ENCODE measurements at places on chromosomes 11 and 22.
A peak's percentile ranks its signal among the peaks of the same experiment; 100 is the strongest.

DNA sequence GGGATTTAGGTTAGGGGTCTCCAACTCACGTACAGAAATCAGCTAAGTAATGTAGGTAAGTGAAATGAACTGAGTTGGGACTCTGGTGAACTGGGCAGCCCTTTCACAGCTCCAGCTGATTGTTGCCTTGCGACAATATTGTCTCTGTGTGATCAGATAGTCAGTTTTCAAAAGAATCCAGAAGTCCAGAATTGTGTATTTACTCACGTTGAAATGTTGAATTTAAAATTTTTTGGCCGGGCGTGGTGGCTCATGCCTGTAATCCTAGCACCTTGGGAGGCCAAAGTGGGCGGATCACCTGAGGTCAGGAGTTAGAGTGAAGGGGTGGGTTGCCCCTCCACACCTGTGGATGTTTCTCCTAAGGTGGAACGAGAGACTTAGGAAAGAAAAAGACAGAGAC lies 18.8 kb upstream of the WDR74 start:
- DNase-seq, result no peak

DNA sequence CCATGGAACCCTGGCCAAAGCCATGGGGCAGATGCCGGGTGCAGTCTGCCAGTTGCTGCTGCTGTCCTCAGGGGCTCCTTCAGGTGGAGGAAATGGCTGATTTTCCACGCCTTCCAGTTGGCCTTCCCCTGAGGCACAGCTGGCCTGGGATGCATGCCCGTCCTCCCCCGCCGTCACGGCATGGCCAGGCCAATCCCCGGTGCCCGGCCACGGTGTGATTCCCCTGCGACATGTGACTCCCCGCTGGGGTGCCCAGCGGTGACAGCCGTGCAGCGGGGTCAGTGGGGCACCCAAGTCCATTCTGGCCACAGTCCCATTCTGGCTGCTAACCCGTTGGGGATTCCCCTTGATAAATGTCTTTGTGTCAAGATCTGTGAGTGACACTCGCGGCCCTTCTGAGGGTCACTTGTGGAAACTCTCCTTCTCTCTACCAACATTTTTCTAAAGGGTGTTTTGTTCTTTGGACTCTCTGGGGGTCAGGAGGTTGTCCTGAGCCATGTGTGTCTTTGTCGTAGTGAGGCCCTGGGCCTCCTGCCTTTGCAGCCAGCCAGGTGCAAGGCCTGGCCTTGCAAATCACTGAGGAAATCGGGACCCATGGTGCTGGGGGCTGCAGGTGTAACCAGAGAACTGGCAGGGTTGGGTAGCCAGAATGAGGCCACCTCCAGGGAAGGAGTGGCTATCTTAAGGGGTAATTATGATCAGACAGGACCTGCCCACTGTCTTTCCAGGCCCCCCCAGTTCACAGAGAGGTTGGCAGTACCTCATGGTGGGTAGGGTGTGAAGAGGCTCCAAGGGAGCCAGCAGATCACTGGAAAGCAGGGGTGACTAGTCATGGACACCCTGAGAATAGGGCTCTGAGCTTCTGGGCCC lies 37.1 kb downstream of the KCNQ1OT1 start:
- DNase-seq, result no peak

- DNase-seq, result no peak
Measured at GRCh38 chr11:124759266-124760204, 2.6 kb downstream of the ESAM start.

- peak; percentile 29 for DNase-seq
Measured at GRCh38 chr11:84558085-84558905, 1068.8 kb downstream of the DLG2 start.

GRCh38 chr11:113436672-113437252 lies 38.4 kb downstream of the DRD2 start:
- DNase-seq, result no peak

DNA sequence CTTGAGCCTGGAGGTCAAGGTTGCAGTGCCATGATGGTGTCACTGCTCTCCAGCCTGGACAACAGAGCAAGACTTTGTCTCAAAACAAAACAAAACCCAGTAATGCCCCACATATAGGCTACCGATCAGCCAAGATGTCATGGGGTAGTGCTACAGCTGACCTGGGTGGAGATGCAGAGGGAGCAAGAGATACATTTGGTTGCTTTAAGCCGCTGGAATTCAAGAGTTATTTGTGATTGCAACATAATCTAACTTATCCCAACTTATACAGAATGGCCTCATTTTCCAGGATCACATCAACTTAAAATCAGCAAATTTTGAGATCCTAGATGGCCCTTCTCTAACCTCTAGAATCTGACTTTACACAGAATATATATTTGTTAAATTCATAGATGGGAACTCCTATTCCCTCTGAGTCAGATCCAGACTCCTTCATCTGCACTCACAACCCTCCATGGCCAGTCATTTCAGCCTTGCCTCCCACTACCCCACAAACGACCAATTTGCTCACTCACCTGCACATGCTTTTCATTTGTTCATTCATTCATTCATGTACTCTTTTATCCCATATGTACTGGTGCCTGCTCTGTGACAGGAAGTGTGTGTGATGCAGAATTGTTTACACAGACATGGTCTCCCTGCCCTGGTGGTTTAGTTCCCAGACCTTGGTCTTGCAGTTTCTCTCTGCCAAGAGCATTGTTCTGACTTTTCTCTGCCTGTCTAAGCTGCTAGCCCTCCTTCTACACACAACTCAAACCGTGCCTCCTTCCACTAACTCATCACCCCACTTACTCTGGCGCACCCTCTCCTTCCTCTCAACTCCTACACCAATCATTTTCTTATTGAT lies 24.1 kb upstream of the APLNR start:
- DNase-seq, result no peak

DNA sequence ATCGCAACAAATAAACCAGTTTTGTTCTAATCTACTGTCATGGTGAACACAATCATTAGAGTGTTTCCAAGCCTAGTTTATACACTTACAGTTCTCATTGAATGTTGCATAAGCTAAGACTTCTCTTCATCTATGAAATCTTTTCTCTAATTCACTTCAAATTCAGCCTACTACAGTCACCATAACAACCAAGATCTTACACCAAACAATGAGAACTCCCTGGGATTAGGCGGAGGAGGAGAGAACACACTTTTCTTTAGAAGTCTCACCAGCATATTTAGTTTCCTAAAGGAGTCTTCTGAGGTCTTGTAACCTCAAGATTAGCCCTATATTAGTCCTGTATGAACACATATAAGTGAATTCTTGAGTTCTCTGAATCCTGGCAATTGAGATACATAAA lies 1889.7 kb downstream of the LRRC4C start:
- no peak for DNase-seq

DNA sequence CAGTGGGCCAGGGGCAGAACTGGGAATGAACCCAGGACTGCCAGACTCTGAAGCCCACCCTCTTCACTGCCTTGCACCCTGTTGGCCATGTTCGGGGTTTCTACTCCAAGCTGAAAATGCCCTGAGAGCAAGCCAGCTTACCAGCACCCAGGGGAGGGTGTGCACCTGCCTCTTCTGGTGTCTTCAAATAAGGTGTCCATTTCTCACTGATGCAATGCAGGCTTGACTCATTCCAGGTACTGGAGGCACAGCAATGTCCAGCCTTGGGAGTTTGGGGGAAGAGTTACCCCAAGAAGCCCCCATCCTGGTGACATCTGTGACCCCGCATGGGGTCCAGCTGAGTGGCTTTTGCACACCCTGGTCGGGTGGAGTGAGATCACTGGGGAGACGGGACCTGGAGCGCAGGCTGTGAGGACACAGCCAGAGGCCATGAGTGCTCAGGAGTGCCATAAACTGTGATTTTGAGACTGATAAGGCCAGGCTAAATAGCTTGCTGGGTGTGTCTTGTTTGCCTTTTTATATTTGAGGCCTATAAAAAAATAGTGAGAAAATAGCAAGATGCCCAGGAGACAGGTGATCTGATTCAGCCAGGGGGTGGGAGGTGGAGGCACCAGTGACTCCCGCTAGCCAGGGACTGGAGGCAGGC lies 4.6 kb upstream of the CERK start:
- DNase-seq, result no peak

GRCh38 chr11:72423840-72424239 lies 10.5 kb downstream of the CLPB start:
- no peak for DNase-seq

GRCh38 chr22:26642465-26643417 lies 14.6 kb upstream of the MIAT start:
- DNase-seq, result no peak

DNA sequence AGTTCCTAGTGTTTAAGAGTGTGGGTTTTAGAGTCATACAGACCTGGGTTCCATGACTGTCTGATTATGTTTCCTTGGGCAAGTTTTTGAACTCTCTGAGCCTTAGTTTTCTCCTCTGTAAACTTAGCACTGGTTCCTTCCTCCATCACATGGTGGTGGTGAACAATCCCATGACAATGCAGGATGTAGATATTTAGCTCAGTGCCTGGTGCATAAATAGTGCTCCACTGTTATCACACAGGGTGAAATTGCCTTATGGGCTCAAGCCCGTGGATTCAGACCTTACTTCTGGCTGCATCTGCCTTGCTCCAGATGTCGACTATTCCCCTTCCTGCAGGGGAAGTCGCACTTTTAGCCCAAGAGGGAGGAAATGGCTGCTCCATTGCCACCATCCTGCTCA lies 62.7 kb downstream of the LDLRAD3 start:
- no peak for DNase-seq

DNA sequence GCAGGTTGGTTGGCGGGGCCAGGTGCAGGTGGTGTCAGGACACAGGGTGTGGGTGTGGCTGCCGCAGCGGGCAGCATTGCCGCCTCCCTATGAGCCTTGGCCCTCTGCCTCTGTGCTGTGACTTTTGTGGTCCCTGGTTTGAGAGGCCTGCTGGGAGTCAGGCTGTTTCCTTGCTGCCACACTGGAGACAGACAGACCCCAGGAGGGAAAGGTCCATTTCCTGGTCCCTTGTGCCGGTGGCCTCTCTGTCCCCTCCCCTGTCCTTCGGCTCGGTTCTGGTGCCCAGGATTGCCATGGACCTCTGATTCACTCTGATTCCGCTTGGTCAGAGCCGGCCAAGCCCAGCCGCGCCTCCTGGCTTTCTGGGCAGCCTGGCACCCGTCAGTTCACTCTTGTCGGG lies 196.9 kb downstream of the TBC1D22A start:
- no peak for DNase-seq

GRCh38 chr11:64122411-64123410 lies 43.2 kb downstream of the MACROD1 start:
- DNase-seq, result peak; percentile 51

- DNase-seq, result no peak
Measured at GRCh38 chr11:64259533-64260067, 8.3 kb downstream of the PLCB3 start.

GRCh38 chr11:707817-708420 lies 1.9 kb downstream of the EPS8L2 start:
- no peak for DNase-seq

GRCh38 chr11:61061081-61061826 lies 41.0 kb upstream of the CD5 start:
- DNase-seq, result no peak

- DNase-seq, result no peak
Measured at GRCh38 chr11:32231909-32232493, 141.1 kb downstream of the RCN1 start.

DNA sequence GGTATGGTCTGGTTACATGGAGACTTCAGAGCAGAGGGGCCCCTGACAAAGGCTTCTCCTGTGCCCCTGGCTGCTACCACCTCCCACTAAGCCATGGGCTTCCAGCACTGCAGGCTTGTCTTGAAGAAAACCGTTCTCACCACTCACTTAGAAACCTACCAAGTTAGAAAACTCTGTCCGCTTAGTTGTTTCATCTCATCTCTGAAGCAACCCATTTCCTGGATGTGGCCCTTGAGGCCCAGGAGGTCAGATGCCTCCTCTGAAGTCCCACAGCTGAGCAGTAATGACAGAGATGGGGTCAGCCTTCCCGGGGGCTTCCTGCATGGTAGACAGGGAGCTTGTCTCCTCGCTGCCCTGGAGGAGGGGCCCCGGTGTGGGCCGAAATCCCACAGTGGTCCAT lies 12.9 kb downstream of the CSF2RB start:
- DNase-seq, result no peak

DNA sequence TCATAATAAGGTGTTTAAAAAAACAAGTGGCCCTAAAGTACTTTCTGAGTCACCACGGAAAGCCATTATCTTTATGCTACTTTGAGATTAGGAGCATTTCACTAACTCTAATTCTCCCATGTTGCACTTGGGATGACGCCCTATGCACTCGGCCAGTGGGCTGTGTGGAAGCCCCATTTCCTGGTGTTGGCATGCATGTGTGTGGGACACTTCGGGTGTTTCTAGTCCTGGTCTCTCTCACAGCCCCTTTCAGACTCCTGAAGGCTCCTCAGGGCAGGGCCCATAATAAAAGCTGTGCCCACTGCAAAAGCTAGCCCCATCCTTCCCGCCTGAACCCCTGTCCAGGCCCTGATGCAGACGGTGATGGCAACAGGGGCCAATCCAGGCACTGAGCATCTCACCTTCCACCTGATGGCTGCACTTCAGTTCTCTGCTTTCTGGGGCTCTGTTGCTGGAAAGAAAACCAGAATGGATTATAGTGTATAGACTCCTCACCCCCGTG lies 14.9 kb upstream of the FXYD2 start:
- no peak for DNase-seq

- DNase-seq, result no peak
Measured at GRCh38 chr11:69076129-69076791, 27.5 kb downstream of the TPCN2 start.

GRCh38 chr11:23087407-23087806 lies 227.1 kb upstream of the CCDC179 start:
- DNase-seq, result no peak

DNA sequence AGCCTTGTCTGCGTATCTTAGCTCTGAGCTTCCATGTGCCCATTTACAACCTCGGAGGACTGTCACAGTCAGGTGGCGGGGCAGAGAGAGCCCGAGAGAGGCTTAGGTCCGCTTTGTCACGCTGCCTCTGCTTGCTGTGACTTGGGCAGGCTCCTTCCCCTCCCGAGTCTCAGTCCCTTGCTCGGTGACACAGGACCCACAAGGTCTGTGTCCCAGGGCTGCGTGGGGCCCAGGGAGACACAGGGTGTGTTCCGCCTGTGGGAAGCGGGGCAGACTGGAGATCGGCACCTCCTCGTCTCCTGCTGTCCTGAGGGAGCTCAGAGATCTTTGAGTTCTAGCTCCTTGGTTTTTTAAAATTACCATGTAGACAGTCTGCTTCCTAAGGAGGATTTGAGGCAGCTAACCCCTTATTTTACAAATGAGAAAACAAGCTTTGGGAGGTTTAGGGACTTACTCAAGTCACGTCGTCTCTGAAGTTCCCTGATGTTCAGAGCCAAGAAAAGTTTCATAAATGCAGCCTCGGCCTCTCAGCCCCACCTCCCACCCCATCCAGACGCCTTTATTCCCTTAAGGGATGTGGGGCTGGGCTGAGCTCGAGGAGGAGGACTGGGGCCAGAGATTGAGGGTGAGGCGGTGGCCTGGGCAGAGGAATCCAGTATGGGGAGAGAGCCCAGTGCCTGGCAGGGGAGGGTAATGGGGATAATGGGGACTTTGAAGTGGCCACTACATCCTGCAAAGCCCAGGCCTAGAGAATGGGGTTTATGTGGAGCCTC lies 103.6 kb downstream of the NECTIN1 start:
- DNase-seq, result no peak

- DNase-seq, result no peak
Measured at GRCh38 chr11:72788241-72788640, 5.6 kb downstream of the STARD10 start.

GRCh38 chr11:38667359-38667758 lies 2069.3 kb upstream of the RAG2 start:
- no peak for DNase-seq

- no peak for DNase-seq
Measured at GRCh38 chr11:123363556-123363955, 66.5 kb upstream of the GRAMD1B start.

All from hindlimb muscle (tissue), 1 donor.